Cerebellar cortex (tissue), 1 donor: ENCODE measurements at places on chromosomes 3 and 15.

DNA sequence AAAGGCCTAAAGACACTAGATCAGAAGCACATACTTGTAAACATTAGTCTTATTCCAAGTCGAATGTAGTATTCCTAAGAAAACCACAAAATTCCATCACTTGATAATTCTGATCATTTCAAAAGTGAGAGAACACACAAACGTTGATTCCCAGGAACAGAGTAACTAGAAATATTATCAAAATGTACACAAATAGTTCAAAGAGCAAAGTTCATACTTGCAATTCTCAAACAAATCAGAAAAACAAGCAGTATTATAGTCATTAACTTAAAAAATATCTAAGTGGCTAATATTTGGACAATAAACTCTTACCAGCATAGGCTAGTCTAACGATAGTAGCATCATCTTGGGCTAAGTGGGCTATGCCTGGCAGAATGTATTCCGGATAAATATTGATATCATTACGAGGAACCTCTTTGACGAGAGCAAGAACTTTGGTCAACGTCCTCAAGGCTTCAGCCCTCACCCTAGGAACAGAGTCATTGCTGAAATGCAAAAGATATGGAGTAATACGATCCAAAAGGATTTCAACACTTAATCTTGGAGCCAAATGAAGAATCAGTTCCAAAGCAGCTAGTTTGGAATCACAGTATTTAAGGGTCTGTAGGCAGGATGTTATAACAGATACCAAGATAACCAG, 13.3 kb downstream of the PIK3R4 start:
- no peak for DNase-seq

GRCh38 chr3:152160350-152161011, 108.2 kb upstream of the MBNL1 start:
- DNase-seq = no peak

DNA sequence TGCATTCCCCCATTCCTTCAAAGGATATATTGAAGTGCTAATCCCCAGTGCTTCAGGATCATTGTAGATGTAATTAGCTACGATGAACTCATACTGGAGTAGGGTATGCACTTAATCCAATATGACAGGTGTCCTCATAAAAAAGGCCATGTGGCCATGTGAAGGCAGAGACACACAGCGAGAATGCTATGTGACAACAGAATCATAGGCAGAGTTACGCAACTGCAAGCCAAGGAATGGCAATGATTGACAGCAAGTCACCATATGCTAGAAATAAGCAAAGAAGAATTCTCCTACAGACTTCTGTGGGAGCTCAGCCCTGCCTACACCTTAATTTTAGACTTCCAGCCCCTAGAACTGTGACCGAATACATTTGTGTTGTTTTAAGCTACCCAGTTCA, 875.6 kb upstream of the ROBO1 start:
- DNase-seq = no peak

DNA sequence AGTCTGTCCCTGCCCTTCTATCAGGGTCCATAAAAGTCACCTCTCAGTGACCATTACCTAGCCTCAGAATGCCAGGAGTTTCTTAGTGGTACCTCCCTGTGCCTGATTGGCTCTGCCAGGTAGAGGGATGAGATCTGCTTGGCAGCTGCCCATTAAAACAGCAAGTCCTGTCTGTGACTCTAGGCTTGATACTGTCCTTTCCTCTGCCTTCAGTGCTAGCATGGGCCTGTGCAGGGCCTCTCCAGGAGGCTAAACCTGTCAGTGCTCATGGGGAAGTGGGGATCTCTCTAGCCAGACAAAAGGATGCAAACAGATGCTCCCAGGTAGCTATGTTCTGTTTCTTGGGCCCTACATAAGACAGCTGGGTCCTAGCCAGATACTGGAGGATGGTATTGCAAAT, 10.0 kb upstream of the MANF start:
- peak; percentile 48 for DNase-seq

- DNase-seq = no peak
Observed at GRCh38 chr15:77493324-77493907, 72.7 kb downstream of the HMG20A start.

- DNase-seq = no peak
Observed at GRCh38 chr15:71133747-71134472, 18.6 kb downstream of the THSD4 start.

DNA sequence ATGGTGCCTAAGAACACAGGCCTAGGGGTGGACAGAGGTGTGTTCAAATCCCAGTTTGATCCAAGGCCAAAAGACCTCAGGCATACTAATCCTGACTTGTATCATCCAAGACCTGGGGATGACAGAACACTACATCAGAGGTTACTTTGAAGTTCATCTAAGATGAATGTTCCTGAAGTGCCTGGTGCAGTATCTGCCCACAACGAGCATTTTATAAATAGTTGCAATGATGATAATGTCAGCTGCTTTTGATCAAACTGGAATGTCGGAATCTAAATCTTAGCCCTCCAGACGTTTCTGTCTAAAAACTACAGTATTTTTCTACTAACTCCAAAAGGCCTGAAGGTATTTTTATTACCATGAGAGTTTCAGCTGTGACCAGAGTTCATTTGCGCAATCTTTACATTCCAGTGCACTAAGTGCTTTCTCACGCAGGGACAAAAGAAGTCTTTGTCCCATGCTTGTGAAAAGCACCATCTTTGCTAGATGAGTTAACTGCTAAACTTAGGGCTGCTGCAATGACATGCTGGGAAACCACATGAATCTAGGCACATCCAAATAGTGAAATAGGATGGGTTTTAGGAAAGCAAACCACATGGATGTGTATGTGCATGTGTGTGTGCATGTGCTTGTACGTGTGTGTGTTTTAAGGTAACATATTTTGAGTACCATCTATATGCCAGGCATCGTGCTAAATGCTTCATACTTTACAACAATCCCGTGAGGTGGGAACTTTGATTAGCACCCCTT, 18.1 kb downstream of the ANXA2 start:
- no peak for DNase-seq

DNA sequence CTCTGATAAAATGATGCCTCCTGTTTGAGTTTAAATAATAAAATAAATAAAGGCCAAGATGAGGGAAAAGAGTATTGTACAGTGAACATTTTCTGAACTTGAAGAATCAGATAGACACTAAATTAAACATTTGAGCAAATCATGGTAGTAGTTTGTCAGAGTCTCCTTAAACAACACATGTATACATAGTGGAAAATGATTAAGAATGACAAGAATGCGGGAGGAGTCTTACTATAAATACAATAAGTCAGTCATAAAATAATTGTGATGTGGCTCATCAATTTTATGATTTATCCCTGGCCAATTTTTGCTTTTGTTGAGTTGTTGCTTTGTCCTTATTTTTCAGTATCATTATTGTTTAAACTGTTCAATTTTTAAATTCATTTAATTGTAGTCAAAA, 158.0 kb upstream of the TMC3 start:
- DNase-seq = no peak

- no peak for DNase-seq
Observed at GRCh38 chr3:141797819-141798447, 34.7 kb downstream of the GRK7 start.

DNA sequence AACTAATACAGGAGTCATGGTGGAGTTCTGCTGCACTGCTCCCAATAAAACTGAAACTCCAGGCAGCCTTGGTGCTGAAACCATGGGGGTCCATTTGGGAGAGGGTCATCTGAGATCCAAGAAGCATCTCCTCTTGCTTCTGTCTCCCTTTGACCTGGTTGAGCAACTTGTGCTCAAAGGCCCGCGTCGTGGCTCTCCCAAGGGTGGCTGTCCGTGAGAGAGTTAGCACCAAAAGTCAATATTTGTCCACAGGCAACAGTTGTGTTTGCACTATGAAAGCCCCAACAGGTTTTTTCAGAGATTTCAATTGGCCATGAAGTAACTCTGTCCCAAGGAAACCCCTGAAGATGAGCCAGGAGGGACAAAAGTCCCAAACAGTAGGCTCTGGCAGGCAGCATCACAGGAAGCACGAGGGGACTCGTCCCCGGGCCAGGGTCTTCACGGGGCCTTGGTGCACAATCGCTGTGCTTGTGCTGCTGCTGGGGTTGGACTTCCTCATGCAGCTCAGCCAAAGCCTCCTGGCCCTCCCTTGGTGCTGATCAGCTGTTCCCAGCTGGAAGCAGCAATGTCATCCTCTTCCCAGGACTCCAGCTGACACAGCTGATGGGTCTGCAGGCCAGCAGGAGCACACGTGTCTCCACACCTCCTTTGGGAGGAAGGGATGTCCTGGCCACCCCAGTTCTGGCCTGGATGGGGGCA, 39.4 kb upstream of the WNT5A start:
- DNase-seq = no peak

DNA sequence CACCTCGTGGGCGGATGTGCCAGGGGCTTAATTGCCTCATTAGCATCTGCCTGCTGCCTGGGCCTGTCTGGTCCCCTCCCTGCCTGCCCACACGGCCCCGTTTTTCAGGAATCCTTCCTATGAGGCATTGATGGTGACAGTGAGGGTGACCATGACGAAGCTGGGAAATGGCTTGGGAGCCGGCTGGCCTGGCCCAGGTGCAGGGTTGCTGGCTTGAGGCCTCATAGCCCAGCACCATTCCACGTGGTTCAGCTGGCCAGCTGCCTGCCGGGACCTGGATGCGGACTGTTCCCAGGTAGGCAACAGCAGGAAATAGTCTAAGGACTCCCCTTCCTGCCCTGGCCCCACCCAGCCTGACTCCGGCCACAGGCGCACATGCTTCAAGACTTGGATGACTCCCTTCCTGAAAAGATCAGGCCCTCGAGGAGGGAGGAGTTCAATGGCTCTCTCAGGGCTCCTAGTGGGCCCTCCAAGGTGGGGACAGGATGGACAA, 8.9 kb upstream of the DUSP7 start:
- DNase-seq = no peak

DNA sequence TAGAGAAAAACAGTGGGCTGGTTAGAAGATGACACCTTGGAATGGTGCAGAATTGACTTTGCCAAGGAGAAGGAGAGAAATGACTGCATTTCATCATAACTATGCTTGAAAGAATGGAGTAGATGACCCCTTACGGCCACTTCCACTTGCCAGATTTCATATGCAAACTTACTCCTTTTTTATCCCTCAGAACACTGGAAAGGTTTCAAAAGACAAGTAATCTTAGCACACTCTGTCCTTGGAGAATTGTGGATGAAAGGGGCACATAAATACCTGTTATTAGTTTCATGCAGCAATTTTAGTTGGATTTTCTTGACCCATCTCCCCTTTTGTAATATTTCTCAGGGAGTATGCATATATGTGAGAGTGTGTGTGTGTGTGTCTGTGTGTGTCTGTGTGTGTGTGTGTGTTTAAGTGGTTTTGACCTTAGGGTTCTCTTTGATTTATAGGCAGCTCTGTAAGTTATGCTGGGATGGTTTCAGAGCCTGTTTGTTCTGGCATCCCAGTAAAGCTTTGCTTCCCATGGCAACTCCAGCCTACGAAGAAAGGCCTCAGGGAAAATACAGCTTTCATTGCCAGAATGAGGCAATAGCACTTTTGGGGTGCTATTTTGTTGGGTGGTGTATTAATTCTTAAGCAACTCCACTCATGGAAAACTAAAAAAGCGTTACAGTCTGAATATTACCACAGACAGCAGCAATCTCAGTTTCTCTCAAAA, 122.2 kb upstream of the TP63 start:
- no peak for DNase-seq

DNA sequence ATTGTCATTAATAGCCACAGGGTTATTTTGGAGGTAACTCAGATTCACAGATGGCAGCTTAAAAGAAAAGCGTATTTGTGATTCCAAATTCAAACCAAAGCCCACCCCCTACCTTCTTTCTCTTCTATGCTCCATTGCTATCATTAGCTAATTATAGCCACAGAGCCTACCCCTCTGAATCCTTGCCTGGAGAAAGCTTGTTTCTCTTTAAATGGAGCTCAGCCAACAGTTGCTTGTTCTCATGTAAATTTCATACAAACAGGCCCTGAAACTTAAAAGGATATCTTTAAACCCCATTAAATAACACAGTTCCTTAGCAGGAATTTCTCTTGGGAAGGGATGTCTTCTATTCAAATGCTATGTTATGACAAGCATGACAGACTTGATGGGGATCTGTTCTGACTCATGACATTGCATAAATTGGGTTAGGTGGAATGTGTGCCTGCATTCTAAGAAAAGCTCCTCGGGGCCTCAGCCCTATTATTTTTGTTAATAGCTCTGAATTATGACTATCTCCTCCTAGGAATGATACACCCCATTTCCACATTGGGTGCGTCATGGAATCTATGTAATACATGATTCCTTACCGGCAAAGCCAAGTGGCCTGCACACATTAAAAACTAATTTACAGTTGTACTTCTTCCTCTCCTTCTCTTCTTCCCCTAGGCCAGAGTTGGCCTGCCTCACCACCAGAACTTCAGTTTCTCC, 265.8 kb downstream of the TAFA4 start:
- DNase-seq = no peak

- no peak for DNase-seq
Observed at GRCh38 chr3:56825567-56826438, 24.1 kb upstream of the ARHGEF3 start.

GRCh38 chr3:130934442-130935089, 40.7 kb downstream of the ATP2C1 start:
- no peak for DNase-seq

GRCh38 chr3:169002689-169003088, 660.8 kb downstream of the MECOM start:
- DNase-seq = no peak

DNA sequence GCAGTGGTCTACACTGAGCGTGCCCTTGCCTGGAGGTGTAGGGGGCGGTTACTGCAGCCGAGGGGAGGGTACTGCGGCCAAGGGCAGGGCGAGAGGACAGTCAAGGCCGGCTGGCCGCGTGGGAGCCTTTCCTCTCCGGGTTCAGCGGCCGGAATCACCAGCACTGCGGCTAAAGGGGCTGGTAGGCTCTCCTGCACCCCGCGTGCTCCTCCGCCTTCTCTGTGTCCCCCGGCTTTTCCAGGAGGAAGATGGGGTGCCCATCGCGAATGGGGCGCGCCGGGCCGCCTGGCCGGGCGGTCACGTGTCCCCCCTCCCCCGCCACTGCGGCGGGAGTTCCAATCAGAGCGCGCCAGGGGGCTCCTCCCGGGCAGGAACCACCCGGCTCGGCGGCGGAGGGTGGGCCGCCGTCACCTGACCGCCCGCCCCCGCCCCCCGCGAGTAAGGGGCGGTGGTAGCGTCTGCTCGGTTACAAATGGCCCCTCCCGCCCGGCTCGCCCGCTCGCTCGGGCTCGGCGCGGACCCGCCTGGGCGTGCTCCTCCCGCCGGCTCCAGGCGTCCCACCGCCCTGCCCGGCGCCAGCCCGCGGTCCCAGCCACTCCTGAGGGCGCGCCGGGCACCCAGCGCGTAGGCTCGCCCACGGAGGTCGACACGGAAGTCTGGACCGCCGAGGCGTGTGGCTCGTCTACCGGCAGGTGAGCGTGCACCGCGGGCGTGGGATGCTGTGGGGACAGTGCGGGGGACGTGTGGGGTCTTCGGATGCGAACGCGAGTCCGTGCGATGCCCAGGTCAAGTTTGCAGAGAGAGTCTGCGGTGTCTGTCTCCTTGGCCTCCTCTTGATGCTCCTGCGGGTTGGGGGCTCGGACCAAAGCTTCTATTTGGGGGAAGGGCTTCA, 242.6 kb upstream of the TOPAZ1 start:
- no peak for DNase-seq

DNA sequence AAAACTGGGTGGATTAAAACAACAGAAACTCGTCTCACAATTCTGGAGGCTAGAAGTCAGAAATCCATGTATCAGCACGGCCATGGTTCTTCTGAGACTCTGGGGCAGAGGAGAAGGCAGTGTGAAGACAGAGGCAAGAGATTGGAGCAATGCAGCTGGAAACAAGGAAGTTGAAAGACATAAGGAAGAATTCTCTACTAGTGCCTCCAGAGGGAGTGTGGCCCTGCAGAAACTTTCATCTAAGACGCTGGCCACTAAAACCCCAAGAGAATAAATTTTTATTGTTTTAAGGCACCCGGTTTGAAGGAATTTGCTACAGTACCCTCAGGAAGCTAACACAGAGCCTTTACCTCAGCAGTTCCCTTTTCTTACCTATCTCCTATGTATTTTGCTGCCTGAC, 1012.2 kb upstream of the CADM2 start:
- peak; percentile 6 for DNase-seq
